ENCODE measurements at places on chromosomes 4 and X. TPM values are rescaled to one million over a fixed set of nuclear protein-coding genes. Genes with fewer than 3 reads are reported as not detected.

The SMIM10 gene
- total RNA-seq: not detected

The TLL1 gene
- total RNA-seq: 0.11 TPM

The SSX2B gene
- not detected for total RNA-seq

The TBX22 gene
- not detected for total RNA-seq

The CENPVL1 gene
- not detected for total RNA-seq

The S100P gene
- total RNA-seq: 0.90 TPM

The SOWAHB gene
- 0.10 TPM for total RNA-seq

The SLC9A6 gene
- total RNA-seq: 12.6 TPM

DNA sequence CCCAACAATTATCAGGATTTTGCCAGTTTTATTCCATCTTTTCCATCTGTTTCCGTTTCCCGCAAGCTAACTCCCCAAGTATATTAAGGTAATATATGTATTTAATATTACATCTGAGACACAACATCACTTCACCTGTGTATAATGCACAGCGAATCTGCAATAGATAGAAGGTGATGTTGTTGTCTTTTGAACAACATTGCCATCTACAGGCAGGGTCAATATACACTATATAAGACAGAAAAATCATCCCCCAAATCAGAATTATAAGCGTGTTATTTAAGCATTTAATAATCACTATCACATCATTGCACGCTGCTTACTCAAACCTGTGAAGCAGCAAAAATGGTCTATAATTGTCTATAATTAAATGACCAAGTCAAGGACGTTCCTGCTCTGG is 1115.5 kb downstream of the NLGN4X start:
- no peaks in the 10 kb centered on the region for H3K27me3 ChIP-seq
- H3K4me1 ChIP-seq: no peaks in the 10 kb centered on the region
- no peaks in the 10 kb centered on the region for H3K36me3 ChIP-seq
- H3K27ac ChIP-seq: no peak overlapping the region

GRCh38 chr4:7103607-7104365 is 35.9 kb upstream of the GRPEL1 start:
- H3K4me1 ChIP-seq: peaks cover 7% of the 10 kb centered on the region
- H3K36me3 ChIP-seq: no peaks in the 10 kb centered on the region
- peaks cover 3% of the 10 kb centered on the region for H3K27me3 ChIP-seq
- DNase-seq: no peak

GRCh38 chrX:129043138-129043537 is 480.2 kb downstream of the SMARCA1 start:
- no peaks in the 10 kb centered on the region for H3K27me3 ChIP-seq
- no peak overlapping the region for H3K27ac ChIP-seq
- DNase-seq: no peak
- no peak overlapping the region for H3K4me3 ChIP-seq

- H3K27me3 ChIP-seq: no peaks in the 10 kb centered on the region
- H3K27ac ChIP-seq: no peak overlapping the region
- H3K4me1 ChIP-seq: no peaks in the 10 kb centered on the region
- H3K4me3 ChIP-seq: no peak overlapping the region
These were observed 50.4 kb upstream of the RPA4 start for GRCh38 chrX:96833333-96833732.

DNA sequence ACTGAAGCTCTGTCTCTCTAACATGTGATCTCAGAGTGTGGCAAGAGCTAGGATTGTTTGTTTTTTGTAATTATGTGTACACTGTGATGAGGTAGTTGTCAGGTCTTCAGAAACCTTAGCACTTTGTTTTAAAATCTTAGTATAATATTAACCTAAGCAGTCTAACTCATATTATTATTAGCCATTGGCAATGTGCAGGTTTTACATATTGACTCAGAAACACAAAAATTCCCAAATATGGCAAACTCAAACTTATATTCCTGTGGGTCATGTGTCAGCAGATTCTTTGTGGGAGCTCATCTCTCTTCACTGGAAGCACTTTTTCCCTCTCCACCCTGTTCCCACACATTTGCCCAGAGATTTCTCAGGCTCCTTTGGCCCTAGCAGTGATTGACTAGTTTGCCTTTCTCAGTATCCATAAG is 8.2 kb upstream of the PWWP3B start:
- no peak for DNase-seq
- H3K4me3 ChIP-seq: no peak overlapping the region
- H3K4me1 ChIP-seq: no peaks in the 10 kb centered on the region
- no peak overlapping the region for H3K27ac ChIP-seq
- no peaks in the 10 kb centered on the region for H3K36me3 ChIP-seq
- no peaks in the 10 kb centered on the region for H3K27me3 ChIP-seq

DNA sequence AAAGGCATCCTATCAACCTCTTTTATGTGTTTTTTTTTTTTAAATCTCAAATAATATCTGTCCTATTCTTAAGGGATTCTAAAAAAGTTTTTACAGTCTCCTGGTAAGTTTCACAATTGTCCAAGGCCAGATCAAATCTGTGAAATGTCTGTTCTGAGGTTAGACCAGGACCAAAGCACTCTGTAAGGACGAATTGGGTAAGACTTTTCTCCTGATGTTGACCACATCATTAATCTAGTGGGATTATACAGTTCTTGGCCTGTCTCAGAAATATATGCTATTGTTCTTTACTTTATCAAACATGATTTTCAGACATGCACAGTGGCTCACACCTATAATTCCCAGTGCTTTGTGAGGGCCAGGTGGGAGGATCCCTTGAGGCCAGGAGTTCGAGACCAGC is 45.8 kb upstream of the TMEM131L start:
- H3K27me3 ChIP-seq: no peaks in the 10 kb centered on the region
- H3K4me1 ChIP-seq: peaks cover 9% of the 10 kb centered on the region
- H3K36me3 ChIP-seq: no peaks in the 10 kb centered on the region

GRCh38 chr4:3071811-3072210 is 2.5 kb downstream of the HTT-AS start:
- DNase-seq: no peak
- H3K27me3 ChIP-seq: no peaks in the 10 kb centered on the region
- H3K4me3 ChIP-seq: no peak overlapping the region
- no peak overlapping the region for H3K27ac ChIP-seq

DNA sequence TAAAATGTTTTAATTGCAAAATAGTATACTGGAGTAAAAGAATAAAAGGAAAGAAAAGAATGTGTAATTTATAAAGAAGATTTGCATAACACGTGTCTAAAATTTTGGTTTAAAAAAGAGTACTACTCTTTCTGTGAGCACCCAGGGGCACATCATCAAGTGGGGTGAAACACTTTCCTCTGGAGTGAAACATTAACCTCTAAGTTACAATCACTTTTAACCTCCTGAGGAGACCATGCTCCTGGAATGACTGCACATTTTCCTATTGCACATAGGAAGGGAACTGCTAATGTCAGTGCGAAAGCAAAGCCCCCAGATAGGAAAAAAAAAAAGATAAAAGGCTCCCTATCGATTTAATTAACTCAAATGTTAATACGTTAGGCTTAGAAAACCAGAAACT is 13.3 kb downstream of the VEGFC start:
- H3K27ac ChIP-seq: no peak overlapping the region
- no peaks in the 10 kb centered on the region for H3K4me1 ChIP-seq
- H3K4me3 ChIP-seq: no peak overlapping the region
- no peaks in the 10 kb centered on the region for H3K27me3 ChIP-seq
- DNase-seq: no peak
- no peaks in the 10 kb centered on the region for H3K36me3 ChIP-seq

DNA sequence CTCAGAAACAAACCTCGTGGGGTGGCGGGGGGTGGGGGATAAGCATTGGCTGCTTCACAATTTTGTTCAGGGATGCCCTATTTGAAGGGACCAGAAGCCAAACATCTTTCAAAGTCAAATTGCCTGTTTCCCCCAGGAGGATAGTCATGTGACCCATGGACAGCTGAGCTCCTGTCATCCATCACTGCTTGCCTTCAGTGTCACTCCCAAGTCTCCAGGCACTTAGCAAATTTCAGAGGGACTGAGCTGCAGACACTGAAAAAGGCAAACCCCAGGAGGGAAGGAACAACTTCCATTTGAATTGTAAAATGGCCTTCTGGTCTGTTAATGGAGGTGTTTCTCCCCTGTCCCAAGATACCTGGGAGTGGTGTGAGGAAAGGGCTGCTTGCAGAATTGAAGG is 73.4 kb downstream of the FRMPD3 start:
- H3K27me3 ChIP-seq: no peaks in the 10 kb centered on the region
- no peak overlapping the region for H3K27ac ChIP-seq
- no peaks in the 10 kb centered on the region for H3K4me1 ChIP-seq
- no peak overlapping the region for H3K4me3 ChIP-seq

DNA sequence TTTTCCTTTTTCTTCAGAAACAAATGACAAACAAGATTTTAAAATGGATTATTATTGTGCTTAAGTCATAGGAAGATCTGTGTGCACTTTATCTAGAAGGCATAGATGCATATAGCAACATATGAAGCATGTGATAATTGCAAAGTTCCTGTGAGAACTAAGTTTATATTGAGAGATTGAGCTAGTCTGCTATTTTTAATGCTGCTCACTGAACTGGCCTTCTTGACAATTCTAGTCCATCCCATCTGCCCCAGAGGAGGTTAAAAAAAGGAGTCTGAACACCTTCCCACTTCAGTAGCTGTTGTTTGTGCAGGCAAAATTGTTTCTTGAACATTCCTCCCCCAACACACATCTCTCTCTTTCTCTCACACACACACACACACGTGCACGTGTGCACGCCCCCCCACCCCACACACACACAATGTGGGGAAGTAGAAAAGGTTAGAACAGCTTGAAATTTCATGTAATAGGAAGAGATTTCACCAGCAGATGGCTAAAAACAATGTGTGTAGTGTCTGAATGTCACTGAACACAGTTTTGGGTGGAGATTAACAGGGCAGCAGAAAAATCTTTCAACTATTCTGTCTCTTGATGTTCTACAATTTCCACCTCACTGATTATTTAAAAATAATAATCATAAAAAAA is 108.0 kb downstream of the GPM6A start:
- no peaks in the 10 kb centered on the region for H3K4me1 ChIP-seq
- H3K36me3 ChIP-seq: no peaks in the 10 kb centered on the region
- H3K27me3 ChIP-seq: no peaks in the 10 kb centered on the region
- H3K4me3 ChIP-seq: no peak overlapping the region
- no peak for DNase-seq

DNA sequence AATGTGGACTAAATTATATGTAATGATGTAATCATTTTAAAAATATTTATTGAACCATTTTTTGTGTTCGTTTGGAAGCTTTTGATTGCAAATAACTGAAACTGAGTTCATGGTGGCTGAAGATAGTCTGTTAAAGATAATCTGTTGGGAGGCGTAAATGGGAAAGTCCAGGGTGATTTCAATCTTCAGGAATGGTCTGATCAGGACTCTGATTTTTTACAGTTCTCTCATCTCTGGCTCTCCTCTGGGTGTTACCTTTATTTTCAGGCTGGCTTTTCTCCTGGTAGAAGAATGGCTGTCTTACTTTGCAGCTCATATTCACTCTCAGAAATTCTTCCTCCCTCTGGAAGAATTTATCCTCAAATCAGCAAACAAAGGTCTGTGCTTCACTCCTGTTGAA is 199.0 kb upstream of the LEF1 start:
- H3K27me3 ChIP-seq: peaks cover 2% of the 10 kb centered on the region
- no peak overlapping the region for H3K4me3 ChIP-seq
- no peak overlapping the region for H3K27ac ChIP-seq
- no peak for DNase-seq

- H3K4me3 ChIP-seq: peak overlapping the region; percentile 87
- DNase-seq: no peak
- H3K27ac ChIP-seq: peak overlapping the region; percentile 72
These were observed 533 bp upstream of the SYAP1 start for GRCh38 chrX:16718824-16719333.

GRCh38 chr4:188780028-188780427 is 640.8 kb downstream of the TRIML1 start:
- H3K36me3 ChIP-seq: no peaks in the 10 kb centered on the region
- no peaks in the 10 kb centered on the region for H3K27me3 ChIP-seq
- no peaks in the 10 kb centered on the region for H3K4me1 ChIP-seq
- no peak for DNase-seq
- no peak overlapping the region for H3K4me3 ChIP-seq

DNA sequence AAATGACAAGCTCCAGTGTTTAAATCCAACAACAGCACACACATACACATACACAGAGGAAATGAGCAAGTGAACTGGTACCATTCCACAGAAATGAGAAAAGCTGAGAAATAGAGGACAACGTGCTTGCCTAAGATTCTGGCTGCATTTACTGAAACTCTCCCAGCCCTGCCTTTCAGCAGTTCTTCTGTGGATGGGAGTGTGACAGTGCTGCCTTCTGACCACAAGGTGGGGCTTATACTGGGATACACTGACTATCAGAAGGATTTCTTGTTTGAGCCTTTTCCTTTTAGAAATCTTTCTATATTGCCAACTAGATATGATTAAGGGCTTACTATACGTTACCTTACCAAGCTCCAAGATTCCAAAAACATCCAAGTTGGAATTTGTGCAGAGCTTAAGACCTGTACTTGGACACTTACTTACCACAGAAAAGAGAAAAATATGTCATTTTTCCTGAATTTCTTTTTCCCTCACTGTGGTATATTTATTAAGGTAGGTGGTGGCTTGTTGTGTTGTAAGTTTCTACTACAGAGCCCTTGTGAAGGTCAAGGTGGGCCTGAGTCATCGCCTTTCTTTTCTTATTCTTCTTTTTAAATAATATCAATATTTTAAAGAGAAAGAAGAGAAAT is 10.7 kb upstream of the CXCL8 start:
- H3K4me3 ChIP-seq: no peak overlapping the region
- H3K27me3 ChIP-seq: no peaks in the 10 kb centered on the region
- DNase-seq: no peak
- H3K36me3 ChIP-seq: no peaks in the 10 kb centered on the region
